ENCODE measurements at places on chromosomes 5 and 9. TPM values are rescaled to one million over a fixed set of nuclear protein-coding genes. Genes with fewer than 3 reads are reported as not detected.

The EHMT1 gene
- total RNA-seq = 49.0 TPM

The GABRA1 gene
- not detected for total RNA-seq

The OR1J2 gene
- total RNA-seq = not detected

The KCNV2 gene
- not detected for total RNA-seq

The IFNA7 gene
- not detected for total RNA-seq

The PROB1 gene
- total RNA-seq = 1.00 TPM

All from uterine smooth muscle cell (primary cell).